ENCODE measurements at places on chromosomes 7 and 10. TPM values are rescaled to one million over a fixed set of nuclear protein-coding genes. Genes with fewer than 3 reads are reported as not detected.

H2BK1 gene
- total RNA-seq, result 0.64 TPM

DNA sequence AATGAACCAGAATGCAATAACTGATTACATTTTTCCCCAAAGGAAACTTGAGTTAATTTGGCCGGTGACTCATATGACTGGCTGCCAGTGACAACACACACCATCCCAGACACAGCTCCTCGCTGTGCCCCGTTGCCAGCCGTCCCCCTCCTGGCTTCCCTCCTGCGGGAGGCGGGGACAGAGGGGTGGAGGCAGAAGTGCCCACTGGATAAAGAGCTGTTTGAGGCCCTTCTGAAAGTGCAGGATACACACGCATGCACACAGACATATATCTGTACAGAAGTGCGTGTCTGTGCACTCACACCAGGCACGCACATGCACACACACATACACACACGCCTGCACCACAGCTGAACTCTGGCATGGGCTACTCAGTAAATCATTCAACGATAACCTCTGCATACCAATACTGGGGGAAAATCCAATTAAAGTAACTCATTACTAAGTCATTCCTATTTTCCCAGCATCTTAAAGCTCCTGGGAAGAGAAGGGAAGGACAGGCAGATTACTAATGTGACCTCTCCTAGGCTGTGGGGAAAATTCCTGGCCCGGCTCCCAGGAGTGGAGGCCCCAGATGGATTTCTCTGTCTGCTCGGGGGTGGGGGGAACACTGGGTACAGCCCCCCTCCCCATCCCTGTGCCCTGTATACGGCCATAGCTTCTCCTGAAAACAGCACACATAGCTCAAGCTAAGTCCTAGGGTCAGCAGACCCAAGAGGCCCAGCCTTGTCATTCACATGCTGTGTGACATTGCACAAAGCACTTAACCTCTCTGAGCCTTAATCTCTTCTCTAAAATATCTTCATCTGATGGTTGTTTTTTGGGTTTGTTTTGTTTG lies 52.3 kb upstream of the MYL10 start:
- peak; percentile 91 for DNase-seq

FAM20C gene
- 164 TPM for total RNA-seq

- DNase-seq, result no peak
Measured at GRCh38 chr10:129580010-129580409, 113.0 kb downstream of the MGMT start.

GRCh38 chr10:102652170-102652916 lies 8.1 kb downstream of the TRIM8 start:
- DNase-seq, result no peak

- DNase-seq, result no peak
Measured at GRCh38 chr7:6111041-6111440, 79.9 kb downstream of the ANKRD61 start.

SHTN1 gene
- total RNA-seq, result 6.3 TPM

- DNase-seq, result no peak
Measured at GRCh38 chr7:141511316-141511675, 39.9 kb upstream of the AGK start.

IGF2BP3 gene
- total RNA-seq, result 110 TPM

- no peak for DNase-seq
Measured at GRCh38 chr7:2023877-2024566, 208.7 kb downstream of the MAD1L1 start.

DNA sequence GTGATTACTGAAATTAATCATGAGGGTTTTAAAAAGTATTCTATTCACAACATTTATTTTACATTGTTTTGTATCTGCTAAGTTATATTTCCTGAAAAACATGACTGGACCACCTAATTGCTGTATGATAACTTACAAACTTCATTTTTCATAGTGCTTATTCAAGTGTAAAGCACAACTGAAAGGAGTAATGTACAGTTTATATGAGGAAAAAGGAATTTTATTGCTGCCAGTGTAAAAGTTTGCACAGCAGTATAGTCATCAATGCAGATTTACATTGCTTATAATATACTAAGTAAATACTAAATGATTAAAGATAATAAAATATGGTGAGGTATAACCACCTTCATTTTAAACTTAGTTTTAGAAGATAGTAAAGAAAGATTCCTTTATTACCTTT lies 4.0 kb downstream of the PTEN start:
- DNase-seq, result no peak

MYO3A gene
- not detected for total RNA-seq

ASAH2 gene
- 0.31 TPM for total RNA-seq

DNA sequence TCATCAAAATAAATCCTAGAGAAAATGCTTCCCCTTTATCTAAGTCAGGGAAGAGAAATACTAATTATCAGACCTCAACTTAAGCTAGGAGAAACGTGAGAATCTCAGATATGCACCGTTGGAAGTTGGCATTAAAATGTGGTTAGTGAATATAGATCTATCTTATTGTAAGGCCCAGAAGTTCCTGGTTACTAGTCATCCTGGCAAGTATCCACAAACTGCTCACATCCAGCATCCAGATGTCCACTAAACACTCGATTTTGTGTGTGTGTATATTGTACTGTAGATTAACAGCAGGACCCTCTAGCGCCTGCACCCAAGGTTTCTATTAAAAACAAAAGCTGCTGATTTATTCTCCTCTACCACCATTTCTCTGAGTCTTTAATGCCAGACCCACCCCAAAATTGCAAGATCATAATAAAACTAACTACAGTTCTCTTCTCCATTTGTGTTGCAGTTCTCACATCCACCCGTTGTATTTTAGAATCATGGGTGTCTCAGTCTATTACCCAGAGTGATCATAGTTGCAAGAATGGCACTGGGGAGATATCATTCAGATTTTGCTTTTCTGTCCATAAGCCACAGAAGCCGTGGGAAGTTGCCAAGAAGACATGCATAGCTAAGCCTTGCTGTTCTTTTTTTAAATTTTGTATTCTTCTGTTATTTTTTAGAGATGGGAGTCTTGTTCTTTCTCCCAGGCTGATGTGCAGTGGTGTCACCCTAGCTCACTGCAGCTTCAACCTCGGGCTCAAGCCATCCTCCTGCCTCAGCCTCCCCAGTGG lies 165.4 kb downstream of the KIAA1217 start:
- DNase-seq, result no peak

GRCh38 chr10:52870562-52870961 lies 98.0 kb upstream of the MBL2 start:
- no peak for DNase-seq

DNA sequence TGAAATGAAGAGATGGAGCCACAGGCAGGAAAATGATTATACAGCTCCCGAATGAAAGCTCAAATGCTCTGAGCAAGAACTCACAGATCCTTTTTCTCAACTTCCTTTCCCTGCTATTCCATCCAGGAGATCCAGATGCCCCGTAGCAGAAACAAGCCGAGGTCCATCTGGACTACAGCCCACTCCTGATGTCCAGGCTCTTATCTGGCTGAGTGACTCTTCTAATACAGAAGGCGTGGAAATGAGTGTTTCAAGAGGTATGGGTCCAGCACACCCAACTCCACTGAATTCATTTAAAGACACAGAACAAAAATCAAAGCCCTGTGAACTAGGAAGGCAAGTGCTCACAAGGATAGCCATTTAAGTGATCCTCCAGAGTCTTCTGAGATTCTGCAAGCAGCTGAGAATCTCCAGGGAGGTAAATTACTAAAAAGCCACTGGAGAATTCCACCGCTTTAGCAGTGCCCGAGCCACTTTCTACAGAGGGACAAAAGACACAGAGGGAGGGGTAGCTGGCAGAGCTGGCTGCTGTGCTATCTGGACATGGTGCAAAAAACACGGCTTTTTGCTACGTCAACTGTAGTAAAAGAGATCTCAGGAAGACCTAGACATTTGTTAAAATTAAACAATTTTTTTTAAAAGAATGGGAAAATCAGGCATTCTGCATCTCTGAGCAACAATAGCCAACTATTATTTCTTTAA lies 24.5 kb downstream of the FAM171A1 start:
- DNase-seq, result no peak

DNA sequence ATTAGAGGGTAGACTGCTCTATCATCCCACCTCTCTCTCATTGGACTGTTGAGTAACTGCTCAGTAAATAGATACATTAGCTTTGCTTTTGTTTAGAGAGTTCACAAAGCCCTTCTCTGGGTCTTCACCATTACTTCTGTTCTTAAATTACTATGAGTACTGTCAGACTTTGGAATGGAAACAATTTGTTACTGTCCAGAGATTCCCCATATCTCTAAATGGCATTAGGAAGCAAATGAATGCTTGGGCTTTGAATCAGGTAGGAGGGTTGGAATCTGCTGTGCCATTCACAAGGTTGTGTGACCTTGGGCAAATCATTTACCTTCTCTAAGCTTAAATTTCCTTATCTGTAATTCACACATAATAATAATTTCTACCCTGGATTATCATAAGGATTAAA lies 541.0 kb upstream of the FZD8 start:
- DNase-seq, result no peak

GRCh38 chr10:32400961-32401360 lies 45.0 kb upstream of the CCDC7 start:
- DNase-seq, result no peak

- DNase-seq, result peak; percentile 8
Measured at GRCh38 chr10:22369434-22370072, 24.3 kb downstream of the SPAG6 start.

INSYN2A gene
- total RNA-seq, result 0.02 TPM

HYAL4 gene
- total RNA-seq, result 0.37 TPM

DNA sequence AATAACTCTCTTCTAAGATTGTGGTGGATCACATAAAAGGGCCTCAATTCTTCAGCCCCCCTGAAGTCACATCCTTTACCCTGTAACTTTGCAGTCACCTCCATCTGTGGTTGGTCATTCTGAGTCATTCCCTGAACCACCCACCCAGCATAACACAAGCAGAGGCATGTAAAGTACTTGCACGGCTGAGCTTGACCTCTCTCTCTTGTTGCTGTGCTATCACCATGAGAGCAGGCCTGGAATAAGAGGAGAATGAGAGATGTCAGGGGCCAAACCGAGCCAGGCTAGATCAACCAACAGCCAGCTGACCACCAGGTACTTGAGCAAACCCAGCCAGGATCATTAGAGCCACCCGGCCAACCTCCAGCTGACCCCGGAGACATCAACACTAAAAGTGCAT lies 13.5 kb upstream of the STK17A start:
- peak; percentile 95 for DNase-seq

DNA sequence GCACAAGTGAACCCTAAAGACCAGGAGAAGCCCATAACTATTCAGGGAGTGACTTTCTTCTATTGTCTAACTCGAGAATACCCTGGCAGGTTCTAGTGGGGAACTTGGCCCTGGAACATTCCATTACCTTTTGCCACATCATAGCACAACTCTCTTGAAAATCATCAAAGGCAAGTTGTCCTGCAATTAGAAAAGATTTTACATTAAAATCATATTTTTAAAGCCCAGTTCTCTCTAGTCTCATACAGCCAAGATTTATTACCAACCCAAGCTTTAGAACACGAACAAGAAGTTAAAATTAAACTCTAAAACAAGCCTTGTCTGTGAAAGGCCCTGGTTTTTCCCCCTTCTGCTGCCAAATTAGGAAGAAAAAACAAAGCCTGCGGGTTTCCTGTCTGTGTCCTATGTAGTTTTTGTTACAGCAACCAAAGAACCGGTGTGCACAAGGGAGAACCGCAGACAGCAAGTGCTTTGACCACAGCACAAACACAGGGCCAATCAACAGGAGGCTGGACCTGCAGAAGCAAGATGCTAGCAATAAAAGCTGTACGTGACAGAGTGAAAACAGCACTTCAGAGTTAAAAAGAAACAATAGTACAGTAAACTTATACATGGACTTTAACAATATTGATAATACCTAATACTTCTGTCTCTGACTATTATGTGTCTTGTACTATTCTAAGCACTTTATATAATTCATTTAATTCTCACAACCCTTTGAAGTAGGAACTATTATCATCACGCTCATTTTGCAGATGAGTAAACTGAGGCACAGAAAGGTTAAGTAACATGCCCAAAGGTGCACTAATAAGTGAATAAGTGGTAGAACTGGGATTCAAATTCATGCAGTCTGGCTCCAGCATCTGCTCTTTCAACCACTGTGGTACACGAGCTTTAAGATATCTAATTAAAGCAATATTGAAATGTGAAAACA lies 65.8 kb downstream of the STK17A start:
- peak; percentile 100 for DNase-seq

LRRTM3 gene
- total RNA-seq, result not detected
